ENCODE measurements at places on chromosomes 2 and 18.

DNA sequence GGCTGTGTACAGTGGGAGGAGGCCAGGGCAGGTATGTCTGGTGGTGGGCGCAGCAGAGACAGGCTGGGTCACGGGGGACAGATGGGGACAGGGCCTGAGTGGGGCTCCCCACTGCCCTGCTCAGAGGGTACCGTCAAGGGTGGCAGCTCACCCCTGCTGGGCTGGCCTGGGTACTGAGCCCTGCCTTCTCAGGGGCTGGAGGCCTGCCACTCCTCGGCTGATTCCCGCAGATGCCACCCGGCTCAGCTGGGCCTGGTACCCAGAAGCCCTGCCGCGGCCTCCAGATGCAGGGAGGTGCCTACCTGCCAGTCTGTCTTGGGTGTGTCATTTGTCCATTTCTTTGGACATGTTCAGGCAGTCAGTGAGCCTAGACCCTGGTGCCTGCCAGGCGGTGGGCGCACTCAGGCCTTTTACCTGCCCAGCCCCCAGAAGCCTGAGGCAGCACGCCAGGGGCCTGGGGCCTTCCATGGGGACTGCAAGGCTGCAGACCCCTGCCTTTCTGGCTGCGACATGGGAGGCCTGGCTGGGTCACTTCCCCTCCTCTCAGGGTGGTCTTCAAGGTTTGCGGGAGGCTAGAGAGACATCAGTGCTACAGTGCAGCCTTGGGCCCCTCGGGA is 3.3 kb downstream of the SNORC start:
- no peak for DNase-seq

- no peak for DNase-seq
Measured at GRCh38 chr2:217573571-217573970, 429.2 kb downstream of the TNS1 start.

GRCh38 chr18:78527984-78528383 is 451.6 kb upstream of the SALL3 start:
- no peak for DNase-seq

GRCh38 chr2:46230115-46230571 is 67.1 kb upstream of the EPAS1 start:
- DNase-seq = no peak

DNA sequence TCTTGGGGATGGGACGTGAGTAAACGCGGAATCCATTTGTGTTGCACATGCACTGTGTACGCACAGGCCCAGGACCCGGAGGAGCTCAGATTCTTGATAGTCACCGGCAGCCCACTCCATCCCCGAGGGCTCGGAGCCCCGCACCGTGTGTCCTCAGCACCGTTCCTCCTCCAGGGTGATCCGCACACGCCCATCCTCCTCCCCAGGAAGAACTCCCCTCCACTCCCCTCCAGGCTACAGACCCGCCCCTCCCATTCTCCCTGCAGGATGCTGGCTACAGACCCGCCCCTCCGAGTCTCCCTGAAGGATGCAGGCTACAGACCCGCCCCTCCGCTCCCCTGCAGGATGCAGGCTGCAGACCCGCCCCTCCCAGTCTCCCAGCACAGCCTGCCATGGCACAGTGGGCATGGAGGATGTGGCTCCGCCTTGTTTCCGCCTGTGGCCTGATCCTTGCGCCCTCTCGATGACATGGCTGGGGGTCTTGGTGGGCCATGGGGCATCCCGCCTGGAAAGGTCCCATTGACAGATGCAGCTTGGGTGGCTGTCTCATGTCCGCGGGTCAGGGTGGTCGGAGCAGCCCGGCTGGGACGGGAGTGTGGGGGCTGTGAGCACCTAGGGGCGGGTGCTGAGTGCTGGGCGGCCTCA is 14.1 kb downstream of the CTDP1 start:
- DNase-seq = no peak

DNA sequence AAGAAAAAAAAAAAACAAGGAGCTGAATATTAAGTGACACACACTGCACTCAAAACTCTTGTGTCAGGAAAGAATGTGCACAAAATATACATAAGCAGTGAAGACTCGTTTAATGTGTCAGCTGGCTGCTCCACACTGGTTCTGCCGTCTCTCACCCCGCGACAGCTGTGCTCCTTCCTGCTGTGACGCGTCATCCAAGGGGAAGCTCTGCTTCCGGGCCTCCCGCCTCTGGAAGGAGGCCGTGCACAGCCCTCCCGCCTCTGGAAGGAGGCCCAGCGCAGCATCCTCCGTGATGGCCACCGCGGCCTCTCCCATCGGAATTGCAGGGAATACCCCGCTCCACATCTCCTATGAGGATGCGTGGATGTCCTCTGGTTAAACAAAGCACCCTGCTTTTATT is 151.0 kb downstream of the HDAC4 start:
- no peak for DNase-seq

GRCh38 chr18:36708366-36708765 is 120.4 kb downstream of the TPGS2 start:
- no peak for DNase-seq

GRCh38 chr2:1612391-1613077 is 131.8 kb downstream of the PXDN start:
- no peak for DNase-seq

DNA sequence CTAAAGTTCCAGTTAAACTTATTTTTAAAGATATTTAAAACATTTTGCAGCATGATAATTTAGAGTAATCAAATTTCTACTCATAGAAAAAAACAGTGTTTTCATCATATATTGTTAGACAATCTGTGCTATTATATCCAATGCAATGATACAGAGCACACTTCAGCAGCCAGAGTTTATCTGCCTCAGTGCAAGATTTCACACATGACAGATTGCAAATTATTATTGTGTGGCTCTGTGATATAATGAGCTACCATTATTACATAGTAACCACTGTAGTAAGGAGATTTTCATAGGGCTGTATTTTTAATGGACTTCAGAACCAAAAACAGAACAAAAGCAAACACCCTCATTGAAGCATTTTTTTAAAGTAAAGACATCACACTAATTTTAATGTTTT is 762.4 kb downstream of the DSC3 start:
- no peak for DNase-seq

DNA sequence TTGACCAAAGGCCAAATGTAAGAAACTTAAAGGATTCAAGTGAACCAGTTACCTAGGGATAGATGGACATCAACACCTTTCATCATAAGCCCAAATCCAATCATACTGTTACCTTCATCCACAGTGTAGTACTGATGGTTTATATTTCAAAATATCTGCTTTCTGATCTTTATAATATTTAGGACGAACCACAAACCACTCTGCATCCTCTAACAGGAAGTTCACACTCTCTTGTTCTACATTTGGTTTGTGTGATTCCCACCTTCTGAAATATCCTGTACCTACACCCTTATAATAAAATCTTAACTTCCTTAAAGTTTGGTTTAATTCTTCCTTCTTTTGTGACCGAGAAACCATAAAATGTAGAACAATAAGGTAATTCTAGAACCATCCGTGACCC is 535.7 kb upstream of the CHAC2 start:
- no peak for DNase-seq
